ENCODE measurements at places on chromosomes 16 and 17.

DNA sequence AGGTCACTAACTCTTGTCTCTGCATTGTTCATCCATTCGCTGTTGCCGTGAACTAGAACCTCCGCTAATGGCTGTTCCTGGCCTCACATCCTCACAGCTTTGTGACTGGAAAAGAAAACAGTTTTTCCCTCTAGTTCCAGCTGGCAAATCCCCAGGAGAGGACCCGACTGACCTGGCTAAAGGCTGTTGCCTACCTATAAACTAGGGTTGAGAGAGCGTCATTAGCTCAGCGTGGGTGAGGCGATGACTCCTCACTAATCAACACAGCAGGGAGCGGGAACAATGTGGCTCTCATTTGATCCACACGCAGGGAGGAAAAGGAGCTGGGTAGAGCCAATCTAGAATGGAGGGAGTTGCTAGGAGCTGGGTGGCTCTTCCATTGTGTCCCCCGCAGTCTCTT, 282.1 kb upstream of the IRX5 start:
- DNase-seq: no peak

GRCh38 chr16:17331991-17332390, 138.8 kb downstream of the XYLT1 start:
- no peak for DNase-seq

- no peak for DNase-seq
Observed at GRCh38 chr16:49528866-49529288, 155.3 kb downstream of the C16orf78 start.

DNA sequence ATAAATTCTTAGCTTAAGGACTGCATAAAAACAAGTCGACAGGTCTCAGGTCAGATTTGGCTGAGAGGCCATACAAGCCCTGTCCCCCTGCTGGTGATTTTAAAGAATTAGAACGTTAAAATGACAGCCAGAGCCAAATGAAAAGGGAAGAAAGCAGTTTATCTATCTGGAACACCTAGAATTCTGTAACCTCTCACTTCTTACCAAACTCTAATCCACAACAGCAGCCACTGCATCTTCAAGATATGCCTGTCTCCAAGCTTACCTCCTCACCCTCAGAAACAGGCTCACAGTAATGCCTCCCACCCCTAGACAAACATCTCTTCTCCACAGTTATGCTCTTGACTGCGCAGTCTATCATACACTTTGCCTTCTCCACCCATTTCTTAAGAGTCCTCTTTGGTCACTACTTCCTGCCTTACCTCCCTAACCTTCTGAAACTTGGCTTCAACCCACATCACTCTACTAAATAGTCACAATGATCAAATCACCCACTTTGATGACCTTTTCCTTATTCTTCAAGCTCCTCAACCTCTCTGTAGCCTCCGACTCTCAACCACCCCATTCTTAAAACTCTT, 14.2 kb downstream of the ANKFY1 start:
- DNase-seq: no peak

DNA sequence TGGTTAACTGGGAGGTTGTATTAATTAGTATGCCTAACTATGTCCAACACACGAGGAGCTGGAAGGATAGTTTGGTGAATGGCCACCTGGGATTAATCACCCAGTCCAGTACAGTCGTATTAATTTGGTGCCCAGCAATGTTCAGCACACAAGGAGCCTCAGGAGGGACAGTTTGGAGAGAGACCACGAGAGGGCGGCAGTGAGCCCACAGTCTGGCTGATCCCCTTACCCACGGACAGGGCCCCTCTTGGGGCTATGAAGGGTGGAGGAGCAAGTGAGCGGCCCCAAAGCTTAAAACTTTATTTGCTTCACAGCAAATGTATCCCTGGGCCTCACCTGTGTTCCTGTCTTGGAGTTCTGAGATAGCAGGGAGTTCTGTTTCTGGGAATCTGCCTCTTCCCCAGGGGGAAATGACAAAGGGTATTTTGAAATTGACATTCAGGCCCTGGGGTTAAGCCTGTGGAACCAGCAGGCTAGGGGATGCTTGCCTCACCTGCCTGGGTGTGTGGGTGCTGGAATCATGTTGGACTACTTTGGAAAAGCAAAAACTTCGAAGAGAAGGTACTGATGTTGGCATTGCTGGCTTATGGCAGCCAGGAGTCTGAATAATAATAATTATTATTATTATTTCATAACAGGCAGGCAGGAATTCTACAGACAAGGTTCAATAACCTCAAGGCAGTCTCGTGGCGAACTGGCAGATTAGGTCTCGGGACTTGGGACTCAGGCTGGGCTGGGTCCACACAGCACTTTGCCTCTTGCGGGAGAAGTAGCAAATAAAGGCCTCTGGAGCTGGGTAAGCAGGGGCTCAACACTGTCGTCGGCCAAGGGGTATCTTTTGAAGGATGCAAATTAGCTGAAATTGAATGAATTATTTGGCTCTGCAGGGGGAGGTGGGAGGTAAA, 227.6 kb upstream of the ASIC2 start:
- DNase-seq: peak; percentile 20

DNA sequence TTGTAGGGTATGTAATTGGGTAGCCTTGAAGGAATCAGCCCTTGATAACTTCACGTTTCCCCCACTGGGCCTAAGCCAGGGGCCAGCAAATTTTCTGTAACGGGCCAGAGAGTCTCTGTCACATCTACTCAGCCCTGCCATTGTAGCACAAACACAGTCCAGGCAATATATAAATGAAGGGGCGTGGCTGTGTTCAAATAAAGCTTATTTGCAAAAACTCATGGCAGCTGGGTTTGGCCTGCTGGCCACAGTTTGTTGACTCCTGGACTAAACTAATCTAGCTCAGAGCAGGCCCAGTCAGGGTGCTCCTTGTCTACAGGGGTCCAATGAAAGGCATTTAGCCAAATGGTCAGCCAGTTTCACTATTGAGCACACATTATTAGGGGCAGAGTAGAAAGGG, 141.6 kb downstream of the CCDC182 start:
- DNase-seq: no peak

- DNase-seq: no peak
Observed at GRCh38 chr16:77679901-77680300, 42.4 kb upstream of the NUDT7 start.

DNA sequence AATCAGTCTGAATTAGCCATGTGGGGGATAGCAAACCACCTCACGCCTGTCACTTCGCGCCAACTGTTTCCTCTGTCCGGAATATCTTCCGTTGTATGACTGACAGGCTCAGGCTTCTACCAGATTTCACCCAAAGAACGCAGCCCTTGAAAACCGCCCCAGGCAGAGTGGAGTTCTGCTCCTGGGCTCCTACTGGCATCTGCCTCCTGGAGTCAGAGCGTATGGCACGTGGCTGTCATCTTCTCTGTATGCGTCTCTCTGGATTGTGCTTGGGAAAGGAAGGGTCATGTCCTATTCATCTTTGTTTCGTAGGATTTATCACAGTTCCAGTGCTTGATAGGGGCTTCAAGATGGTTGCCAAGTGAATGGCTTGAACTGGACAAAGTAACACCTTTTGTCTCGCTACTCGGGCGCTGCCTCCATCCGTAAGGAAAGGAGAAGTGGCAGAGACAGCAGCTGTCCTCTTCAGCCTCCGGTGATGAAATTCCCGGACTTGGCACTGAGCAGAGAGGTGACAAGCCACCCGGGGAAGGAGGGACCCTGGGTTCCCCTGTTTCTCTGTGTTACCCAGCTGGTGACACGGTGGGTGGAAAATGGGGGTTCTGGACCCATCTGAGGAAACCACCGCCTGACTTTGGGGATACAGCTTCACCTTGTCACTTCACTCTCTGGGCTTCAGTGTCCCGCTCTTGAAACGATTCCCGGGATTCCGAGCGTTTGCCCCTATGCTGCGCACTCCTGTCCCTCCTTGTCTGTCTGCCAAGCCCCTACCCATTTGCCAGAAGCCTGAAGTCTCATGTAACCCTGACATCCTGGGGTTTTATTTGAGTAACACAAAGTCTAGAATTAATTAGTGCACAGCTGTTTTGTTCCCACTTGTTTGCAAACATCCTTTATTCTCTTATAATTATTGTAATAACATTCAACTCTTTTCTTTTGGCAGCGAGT, 13.9 kb downstream of the KIAA0513 start:
- no peak for DNase-seq

GRCh38 chr16:12461201-12461600, 342.5 kb downstream of the CPPED1 start:
- DNase-seq: no peak

DNA sequence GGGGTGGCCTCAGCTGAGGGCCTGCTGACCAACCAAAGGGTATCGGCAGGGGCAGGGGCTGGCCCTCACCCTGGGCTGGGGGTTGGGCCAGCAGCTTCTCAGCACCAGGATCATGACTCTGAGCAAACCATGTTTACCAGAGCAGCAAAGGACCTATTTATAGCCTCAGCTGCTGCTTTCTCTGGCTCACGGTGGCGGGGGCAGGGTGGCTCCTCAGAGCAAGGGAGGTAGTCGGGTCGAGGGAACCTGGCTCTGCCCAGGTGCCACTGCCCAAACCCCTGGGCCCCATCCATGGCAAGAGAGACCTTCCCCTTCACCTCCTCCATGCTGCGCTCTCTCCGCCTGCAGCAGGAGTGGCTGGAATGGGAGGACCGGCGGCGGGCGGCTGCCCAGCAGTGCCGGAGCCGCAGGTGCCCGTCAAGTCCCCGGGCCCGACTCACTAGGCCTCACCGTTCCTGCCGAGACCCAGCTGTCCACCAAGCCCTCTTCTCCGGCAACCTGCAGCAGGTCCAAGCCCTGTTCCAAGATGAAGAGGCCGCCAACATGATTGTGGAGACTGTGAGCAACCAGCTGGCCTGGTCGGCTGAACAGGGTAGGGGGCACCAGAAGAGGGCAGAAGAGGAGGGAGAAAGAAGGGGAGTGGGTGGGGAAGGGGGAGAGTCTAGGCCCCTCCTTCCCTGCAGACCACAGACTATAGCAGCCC, at the start of gene ASB16:
Gene ASB16, plus strand, starts transcription at position 206 of the 703 bp plus-strand sequence. Its CDS starts 86 bp downstream, at position 292.
- no peak for DNase-seq

- no peak for DNase-seq
Observed at GRCh38 chr16:7705885-7706284, 373.2 kb downstream of the RBFOX1 start.

- no peak for DNase-seq
Observed at GRCh38 chr17:62321451-62321850, 58.9 kb upstream of the EFCAB3 start.

- DNase-seq: no peak
Observed at GRCh38 chr17:2397247-2398171, 3.4 kb downstream of the MNT start.

DNA sequence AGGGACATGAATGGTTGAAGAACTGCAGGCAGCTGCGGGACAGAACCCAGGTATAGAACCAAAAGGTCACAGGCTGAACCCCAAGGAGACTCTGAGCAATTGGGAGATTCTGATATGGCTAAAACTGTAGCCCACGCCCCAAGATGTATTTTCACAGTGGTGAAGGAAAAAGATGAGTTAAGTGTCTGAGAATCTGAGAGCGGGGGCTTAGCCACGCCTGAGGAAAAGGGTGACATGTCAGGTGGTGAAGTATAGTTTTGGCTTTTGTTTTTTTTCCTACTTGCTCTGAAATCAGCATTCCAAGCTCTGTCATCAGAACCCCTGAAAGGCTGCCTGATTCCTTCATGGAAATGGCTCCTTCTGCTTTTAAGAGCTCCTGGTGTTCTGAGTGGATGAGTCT, 73.3 kb downstream of the AKAP1 start:
- DNase-seq: no peak

- DNase-seq: no peak
Observed at GRCh38 chr17:8004899-8005298, 2.5 kb downstream of the GUCY2D start.

- no peak for DNase-seq
Observed at GRCh38 chr17:4208238-4208637, 55.5 kb downstream of the ANKFY1 start.

DNA sequence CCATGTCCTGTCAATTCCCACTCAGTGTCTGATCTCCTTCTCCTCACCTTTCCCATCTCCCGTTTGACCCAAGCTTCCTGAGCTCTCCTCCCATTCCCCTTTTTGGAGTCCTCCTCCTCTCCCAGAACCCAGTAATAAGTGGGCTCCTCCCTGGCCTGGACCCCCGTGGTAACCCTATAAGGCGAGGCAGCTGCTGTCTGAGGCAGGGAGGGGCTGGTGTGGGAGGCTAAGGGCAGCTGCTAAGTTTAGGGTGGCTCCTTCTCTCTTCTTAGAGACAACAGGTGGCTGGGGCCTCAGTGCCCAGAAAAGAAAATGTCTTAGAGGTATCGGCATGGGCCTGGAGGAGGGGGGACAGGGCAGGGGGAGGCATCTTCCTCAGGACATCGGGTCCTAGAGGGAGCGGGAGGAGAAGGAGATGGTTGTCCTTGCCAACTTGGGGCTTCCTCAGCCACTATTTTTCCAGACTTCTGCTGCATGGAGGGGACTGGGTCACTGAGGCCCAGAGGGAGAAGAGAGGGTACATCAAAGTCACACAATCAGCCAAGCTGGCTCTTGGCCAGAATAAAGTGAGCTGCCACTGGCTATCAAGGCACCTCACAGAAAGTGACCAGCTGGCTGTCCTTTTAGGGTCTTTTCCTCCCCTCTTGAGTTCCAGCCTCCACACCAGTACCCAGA, 1.9 kb upstream of the TBC1D10B start:
- no peak for DNase-seq

GRCh38 chr17:79164913-79165695, 90.5 kb downstream of the ENGASE start:
- no peak for DNase-seq

GRCh38 chr16:15538507-15538906, 104.1 kb downstream of the BMERB1 start:
- no peak for DNase-seq

DNA sequence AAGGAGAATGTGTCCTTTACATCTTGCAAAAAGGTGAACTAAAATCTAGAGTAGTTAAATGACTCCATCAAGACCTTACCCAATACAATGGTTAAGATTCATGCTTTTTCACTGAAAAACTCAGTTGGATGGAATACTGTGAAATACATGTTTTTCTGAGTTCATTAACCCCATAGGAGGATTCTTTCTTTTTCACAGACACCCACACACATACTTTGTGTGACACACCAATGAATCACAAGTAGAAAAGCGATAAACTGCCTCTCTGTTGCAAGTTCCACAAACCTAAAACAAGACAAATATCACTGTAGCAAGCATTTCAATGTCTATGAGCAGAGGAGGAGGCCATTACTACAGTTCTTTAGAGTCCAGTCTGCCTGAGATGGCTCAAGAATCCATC, 258.8 kb upstream of the CDH5 start:
- no peak for DNase-seq

DNA sequence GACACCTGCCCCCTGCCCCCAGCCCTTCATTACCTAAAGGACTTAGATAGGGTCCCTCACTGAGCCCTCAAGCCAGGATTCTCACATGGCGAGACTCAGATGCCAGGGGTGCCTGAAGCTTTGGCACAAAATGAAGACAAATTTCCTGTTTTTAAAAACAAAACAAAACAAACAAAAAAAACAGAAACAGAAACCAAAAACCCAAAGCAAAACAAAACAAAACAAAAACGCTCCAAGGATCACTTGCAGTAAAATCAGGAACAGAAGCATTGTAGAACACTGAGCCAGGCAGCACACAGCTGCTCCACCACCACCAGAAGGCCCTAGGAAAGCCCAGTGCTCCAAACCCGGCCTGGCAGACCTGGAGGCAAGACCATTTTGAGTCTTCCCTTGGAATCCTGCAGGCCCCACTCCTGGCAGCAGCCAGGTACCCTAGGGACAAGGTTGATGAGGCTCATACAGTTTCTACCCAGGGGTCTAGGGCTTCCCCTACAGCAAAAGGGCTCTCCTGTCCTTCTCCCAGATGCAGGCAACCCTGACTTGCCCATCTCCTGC, 20.8 kb downstream of the MYO18A start:
- DNase-seq: no peak
